ENCODE measurements at places on chromosomes 1 and 21. TPM values are rescaled to one million over a fixed set of nuclear protein-coding genes. Genes with fewer than 3 reads are reported as not detected.

Gene MIB2
- 49.3 TPM for total RNA-seq

Gene MRPL24
- 62.6 TPM for total RNA-seq

Gene ERVH48-1
- not detected for total RNA-seq

Gene ZYG11A
- 0.16 TPM for total RNA-seq

Data from activated CD8-positive, alpha-beta T cell treated with anti-CD3 and anti-CD28 coated beads, Interleukin-2, amount 10 ng/mL, durations not matched to agents 7 days and 5 days (primary cell).